Suppressor macrophage treated with lipopolysaccharide for 4 hours (primary cell): ENCODE measurements at places on chromosomes 3 and 15.

- no peak for DNase-seq
These were observed 16.5 kb upstream of the RGMA start for GRCh38 chr15:93105485-93105884.

GRCh38 chr3:37198996-37199395 is 24.6 kb upstream of the LRRFIP2 start:
- DNase-seq: no peak

- DNase-seq: no peak
These were observed 99.4 kb upstream of the MRPL3 start for GRCh38 chr3:131602011-131602779.

- DNase-seq: no peak
These were observed 2.5 kb downstream of the AMOTL2 start for GRCh38 chr3:134371542-134372324.

DNA sequence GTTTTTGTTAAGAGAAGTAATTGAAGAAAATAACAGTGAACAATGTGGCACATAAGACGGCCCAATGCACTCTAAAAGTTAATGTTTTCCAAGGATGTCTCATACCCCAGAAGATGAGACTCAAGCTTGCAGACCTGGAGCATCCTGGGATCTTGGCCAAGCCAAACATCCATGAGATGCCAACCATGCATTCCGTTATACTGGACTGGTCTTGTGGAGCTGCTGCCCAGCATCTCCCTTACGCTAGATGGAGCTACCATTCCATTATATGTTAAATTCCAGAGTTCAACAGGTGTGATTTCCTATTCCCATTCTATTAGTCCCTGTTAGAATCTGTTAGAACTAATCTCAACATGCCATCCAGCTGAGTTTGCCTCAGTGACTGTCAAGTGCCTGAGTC is 181.8 kb downstream of the PDCD6IP start:
- DNase-seq: no peak

- peak; percentile 34 for DNase-seq
These were observed 5.3 kb downstream of the TUBGCP4 start for GRCh38 chr15:43376017-43376705.

DNA sequence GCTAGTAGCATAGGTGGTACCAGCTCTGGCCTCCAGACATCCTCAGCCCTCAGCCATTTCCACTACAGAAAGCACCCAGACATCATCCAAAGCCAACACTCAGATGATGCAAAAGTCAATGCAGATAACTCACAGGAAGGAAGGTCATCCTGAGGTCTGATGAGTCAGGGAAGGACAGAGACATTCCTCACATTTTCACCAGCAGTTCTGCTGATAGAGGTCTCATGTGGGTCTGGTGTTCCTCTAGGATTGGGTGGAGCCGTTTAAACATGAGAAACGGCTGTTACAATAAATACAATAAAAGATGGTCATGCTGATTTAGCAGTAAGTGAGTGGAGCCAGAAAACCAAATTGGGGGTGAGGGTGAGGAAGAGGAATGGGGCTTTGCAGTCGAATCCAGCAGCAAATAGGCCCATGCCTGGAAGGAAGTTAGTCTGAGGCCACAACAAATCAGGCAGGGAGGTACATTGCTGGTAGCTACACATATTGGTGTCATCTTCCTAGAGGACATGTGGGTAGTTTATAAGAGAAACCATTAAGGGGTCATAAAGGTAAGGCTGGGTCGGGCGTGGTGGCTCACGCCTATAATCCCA is 33.3 kb upstream of the FLNB start:
- peak; percentile 77 for DNase-seq

GRCh38 chr3:355622-356021 is 159.1 kb downstream of the CHL1 start:
- DNase-seq: no peak

DNA sequence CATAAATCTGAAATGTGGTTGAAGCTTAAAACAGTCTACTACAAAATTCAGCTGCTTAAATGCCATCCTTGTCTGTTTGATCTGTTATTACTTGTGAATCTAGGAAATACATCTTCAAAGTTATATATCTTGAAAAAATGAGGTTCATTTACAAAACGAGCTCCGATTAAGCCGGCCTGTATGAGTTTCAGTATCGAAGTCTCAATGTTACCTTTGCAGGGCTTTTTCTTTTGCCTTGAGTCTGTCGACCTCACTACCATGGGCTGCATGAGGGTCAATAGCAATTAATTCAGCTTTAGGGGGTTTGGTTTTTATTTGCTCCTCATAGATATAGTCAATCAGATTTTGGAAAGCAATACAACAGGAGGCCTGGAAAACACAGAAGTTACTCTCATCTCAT is 23.2 kb downstream of the ERICH6 start:
- DNase-seq: no peak

DNA sequence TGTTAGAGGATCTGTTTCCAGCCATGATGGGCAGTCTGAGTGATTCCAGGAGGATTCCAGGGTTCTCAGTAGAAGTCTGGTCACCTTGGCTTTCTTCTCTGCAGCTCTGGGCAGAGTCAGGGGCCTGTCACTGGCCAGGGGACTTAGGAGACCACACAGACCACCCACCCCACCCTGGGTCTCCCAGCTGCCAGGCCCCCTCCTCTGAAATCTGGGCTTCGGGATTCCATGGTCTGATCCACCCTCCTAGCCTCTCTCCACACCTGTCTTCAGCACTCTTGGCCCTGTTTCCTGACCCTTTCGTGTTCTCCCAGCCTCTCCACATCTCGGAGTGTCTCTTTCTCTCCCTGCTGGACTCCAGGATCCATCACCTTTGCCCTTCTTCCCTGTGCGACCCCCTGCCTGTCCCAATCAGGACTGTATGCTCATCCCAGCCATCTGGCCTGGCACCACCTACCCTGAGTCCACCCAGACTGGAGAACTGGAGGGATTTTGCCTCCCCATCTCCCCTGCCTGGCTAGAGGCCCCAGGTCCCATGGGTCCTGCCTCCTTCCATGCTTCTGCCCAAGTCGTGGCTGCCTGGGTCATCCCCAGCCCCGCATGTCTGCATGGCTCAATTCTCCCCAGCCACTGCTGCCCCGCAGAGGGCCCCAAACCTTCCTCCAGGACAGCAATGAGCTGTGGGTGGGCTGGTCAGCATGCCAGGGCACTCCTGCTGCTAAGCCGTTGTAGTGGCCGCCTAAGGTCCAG is 34.3 kb downstream of the GOLGA6L10 start:
- no peak for DNase-seq

- peak; percentile 80 for DNase-seq
These were observed 53.7 kb upstream of the INO80 start for GRCh38 chr15:41169781-41170180.

DNA sequence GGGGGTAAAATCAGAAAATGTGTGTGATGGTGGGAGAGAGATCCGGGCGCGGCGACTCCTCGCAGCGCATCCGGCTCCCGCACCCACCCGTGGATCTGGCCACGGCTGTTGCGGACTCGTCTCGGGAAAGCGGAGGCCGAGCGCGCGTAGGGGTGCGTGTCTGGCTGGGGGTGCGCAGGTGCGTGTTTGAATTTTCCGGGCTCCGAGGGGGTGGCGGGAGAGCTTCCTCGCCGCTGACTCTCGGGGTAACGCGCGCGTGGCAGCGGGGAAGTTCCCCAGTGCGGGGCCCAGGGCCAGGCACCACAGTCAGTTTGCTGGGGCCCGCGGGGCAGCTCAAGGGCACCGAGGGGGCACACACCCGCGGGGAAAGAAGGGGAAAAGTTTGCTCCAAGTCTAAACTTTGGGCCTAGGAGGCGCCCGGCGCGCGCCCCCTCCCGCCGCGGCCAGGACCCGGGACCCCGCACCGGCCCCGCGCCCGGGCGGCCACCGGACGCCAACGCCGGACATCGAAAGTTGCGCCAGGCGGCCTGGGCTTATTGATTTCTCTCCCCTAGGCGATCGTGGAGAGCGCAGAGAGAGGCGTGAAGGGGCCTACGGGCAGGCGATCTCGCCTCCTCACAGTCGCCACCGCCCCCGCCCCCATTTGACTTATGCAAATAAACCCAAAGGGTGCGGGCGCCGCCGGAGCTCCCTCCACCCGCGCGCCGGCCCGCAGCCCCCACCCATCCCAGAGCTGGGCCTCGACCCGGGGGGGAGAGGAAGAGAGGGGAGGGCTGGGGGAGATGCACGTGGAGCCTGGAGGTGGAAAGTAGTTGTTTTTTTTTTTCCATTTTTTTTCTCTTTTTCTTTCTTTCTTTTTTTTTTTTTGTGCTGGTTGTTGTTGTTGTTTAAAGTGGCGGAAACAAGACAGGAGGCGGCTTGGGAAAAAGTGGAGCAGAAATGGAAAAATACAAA is 639 bp downstream of the FOXP1 start:
- DNase-seq: peak; percentile 57

DNA sequence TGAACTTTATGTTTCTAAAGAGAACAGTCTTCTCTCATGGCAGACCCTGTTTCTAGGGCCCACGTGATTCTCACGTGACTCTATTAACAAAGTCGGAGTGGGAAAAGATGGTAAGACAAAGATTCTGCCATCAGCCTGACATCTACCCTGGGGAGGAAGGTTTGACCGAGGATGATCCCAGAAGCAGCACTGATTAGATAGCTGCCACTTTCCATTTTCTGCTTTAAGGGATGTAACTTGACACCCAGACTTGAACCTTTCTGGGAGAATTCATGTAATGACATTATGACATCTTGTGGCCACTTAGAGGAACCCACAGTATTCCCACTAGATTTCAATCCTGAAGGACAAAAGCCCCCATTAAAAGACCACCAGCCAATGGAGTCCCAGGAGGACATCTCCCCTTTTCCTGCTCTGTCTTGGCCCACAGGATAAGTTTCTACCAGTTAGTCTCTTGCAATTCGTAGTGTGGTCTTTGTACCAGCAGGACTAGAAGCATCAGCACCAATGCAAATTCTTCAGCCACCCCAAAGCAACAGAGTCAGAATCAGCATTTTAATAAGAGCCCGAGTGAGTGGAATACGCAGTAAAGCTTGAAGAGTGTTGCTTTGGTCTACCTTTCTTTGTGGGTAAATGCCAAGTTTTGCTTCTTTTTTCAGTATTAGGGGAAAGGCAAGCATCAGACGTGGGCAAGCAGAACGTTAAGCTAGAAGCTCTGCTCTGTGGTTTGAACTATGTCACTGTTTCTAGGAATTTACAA is 480.5 kb upstream of the PROK2 start:
- peak; percentile 32 for DNase-seq

DNA sequence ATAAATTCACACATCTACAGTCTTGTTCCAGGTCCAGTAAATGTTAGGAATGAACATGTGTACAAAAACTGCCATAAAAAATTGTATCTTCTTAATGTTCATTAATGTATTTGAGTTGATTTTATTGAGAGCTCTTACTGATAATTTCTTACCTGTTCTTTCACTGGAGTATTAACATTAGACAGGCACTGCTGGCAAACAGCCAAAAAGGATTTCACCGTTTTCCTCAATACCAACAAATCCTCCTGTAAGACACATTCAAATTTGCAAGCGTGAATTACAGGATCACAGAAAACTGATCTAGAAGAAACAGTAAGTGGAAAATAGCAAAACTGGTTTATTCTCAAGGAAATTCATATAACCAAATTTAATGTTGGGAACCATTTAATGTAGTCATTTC is 127.4 kb downstream of the PCCB start:
- no peak for DNase-seq

- no peak for DNase-seq
These were observed 15.5 kb downstream of the MAGI1 start for GRCh38 chr3:66023229-66023628.
